HS-5 (cell line): ENCODE measurements at places on chromosomes 5 and 9.

DNA sequence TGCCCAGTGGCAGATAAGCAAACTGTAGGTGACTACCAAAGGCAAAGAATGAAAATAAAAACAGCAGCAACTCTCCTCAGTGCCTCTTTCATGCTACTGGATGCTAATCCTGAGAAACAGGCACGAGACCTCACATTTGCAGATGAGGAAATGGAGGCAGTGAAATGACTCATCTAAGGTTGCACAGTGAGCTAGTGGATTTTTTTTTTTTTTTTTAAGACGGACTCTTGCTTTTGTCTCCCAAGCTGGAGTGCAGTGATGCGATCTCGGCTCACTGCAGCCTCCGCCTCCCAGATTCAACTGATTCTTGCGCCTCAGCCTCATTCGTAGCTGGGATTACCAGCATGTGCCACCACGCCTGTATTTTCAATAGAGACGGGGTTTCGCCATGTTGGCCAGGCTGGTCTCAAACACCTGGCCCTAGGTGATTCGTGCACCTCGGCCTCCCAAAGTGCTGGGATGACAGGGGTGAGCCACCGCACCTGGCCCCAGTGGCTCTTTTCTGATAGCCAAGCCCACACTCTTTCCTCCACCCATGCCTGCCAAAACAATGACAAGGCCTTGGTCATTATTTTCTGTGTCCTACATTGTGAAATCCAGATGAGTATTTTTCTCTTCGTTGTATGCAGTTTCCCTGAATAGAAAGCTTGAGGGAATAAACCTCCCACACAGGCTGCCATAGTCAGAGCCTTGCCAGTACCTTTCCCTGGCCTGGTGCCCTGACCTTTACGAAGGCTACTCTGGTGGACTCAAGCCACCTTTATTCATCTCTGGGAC, 19.2 kb downstream of the DOCK2 start:
- DNase-seq, result no peak

- no peak for DNase-seq
These were observed 161.2 kb upstream of the PTPRD start for GRCh38 chr9:10774051-10774450.

DNA sequence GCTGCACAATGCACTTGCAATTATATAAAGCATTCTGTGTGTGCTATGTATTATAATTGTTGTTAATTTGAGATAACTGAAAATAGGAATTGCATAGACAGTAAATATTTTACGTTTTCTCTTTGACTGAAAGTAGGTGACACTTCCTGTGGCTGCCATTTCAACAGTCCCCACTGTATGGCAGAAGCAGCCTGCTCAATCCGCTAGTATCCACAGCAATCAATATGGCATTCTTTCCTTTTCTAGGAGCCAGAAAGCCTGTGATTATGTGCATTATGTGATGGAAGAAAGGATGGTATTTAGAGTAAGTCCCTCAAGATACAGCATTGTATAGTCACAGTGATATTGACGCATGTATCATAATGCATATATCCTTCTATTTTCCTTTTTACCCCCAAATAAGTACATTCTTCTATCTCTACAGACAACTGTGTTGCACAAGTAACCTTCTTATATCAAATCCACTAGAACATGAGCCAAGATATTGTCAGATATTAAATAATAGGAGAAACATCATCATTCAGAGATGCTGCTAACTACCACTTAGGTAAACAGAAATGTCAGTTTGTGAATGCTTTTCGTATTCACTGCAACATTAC, 59.7 kb downstream of the CARTPT start:
- peak; percentile 18 for DNase-seq

GRCh38 chr9:98430535-98431292, 175.3 kb upstream of the TBC1D2 start:
- DNase-seq, result no peak

DNA sequence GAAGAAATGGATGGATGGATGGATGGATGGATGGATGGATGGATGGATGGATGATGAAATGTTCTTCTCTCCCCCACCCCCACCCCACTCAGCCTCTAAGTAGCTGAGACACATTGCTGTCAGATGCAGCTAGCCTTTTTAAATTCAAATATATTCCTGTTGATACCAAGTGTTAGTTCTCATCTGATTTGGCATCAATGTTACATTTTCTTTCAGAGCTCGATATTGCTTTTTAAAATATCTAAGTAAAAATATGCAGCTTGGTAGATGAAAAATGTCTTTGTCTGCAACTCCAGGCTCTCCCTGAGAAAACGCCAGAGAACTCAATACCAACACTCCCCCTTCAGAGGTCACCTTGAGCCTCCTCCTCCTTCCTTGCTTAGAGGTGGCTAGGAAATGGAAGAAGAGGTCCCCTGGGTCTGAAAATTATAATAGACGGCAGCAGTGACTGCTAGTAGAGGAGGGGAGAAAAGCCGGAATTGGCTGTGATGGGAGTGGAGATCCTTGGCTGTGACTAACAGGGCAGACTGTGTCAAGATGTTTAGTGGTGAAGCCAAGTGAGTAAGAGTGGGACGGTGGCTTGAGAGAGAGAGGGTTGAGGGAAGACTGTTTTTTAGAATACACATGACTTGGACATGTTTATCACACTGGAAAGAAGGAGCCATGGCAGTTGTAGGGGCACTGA, 156.0 kb downstream of the ZNF462 start:
- peak; percentile 45 for DNase-seq
